T-helper 1 cell treated with Interleukin-12 subunit alpha and Interleukin-12 subunit beta and Interleukin-4 antibody, amounts not matched to agents 30 ng/mL and 1 ng/mL, for 36 hours (primary cell): ENCODE measurements at places on chromosomes 2 and 18. TPM values are rescaled to one million over a fixed set of nuclear protein-coding genes. Genes with fewer than 3 reads are reported as not detected.

VWC2L gene
- not detected in 2 replicates for total RNA-seq

FNDC4 gene
- not detected in 2 replicates for total RNA-seq

IL36B gene
- total RNA-seq, result not detected in 2 replicates

C2orf81 gene
- 3.5 and 3.9 TPM in 2 replicates for total RNA-seq

AQP12B gene
- total RNA-seq, result not detected in 2 replicates

ELMOD3 gene
- total RNA-seq, result 21.7 and 22.3 TPM in 2 replicates

ST8SIA3 gene
- total RNA-seq, result not detected in 2 replicates

UGT1A9 gene
- not detected in 2 replicates for total RNA-seq

LRRC30 gene
- not detected in 2 replicates for total RNA-seq

ZC3H15 gene
- 70.8 and 73.1 TPM in 2 replicates for total RNA-seq

GPR39 gene
- total RNA-seq, result not detected in 2 replicates

MTCL1 gene
- 0.42 and 0.56 TPM in 2 replicates for total RNA-seq

TCF4 gene
- 3.4 and 3.9 TPM in 2 replicates for total RNA-seq

LAMA3 gene
- total RNA-seq, result 0.05 TPM in 1 of 2 replicates, not detected in the other

MAP3K19 gene
- not detected in 2 replicates for total RNA-seq

FZD7 gene
- 0.29 and 0.83 TPM in 2 replicates for total RNA-seq

MDH1B gene
- total RNA-seq, result 0.15 TPM in 1 of 2 replicates, not detected in the other

PMAIP1 gene
- 24.1 and 24.3 TPM in 2 replicates for total RNA-seq

AMER3 gene
- total RNA-seq, result not detected in 2 replicates

APCDD1 gene
- not detected in 2 replicates for total RNA-seq

GALNT3 gene
- total RNA-seq, result 15.4 and 17.5 TPM in 2 replicates

MYL1 gene
- not detected in 2 replicates for total RNA-seq

LAMA1 gene
- not detected in 2 replicates for total RNA-seq

SDC1 gene
- 0.22 TPM in 1 of 2 replicates, not detected in the other for total RNA-seq

TGFBRAP1 gene
- 21.4 and 22.8 TPM in 2 replicates for total RNA-seq

OSBPL1A gene
- 1.1 and 1.7 TPM in 2 replicates for total RNA-seq

TSGA10 gene
- total RNA-seq, result 5.0 and 5.9 TPM in 2 replicates

CNTNAP5 gene
- total RNA-seq, result not detected in 2 replicates

ZSWIM2 gene
- not detected in 2 replicates for total RNA-seq

HOXD10 gene
- total RNA-seq, result not detected in 2 replicates

CDH7 gene
- not detected in 2 replicates for total RNA-seq

POTEJ gene
- not detected in 2 replicates for total RNA-seq

MPP4 gene
- 0.15 TPM in 1 of 2 replicates, not detected in the other for total RNA-seq

FBXO48 gene
- 2.4 and 2.5 TPM in 2 replicates for total RNA-seq

BMP10 gene
- 0.27 TPM in 1 of 2 replicates, not detected in the other for total RNA-seq

DHRS9 gene
- 0.12 TPM in 1 of 2 replicates, not detected in the other for total RNA-seq
